ENCODE measurements at places on chromosomes 2 and 18.

- DNase-seq: no peak
Observed at GRCh38 chr2:178859730-178860129, 52.5 kb upstream of the TTN start.

- DNase-seq: no peak
Observed at GRCh38 chr18:48920408-48921038, 30.2 kb downstream of the SMAD7 start.

DNA sequence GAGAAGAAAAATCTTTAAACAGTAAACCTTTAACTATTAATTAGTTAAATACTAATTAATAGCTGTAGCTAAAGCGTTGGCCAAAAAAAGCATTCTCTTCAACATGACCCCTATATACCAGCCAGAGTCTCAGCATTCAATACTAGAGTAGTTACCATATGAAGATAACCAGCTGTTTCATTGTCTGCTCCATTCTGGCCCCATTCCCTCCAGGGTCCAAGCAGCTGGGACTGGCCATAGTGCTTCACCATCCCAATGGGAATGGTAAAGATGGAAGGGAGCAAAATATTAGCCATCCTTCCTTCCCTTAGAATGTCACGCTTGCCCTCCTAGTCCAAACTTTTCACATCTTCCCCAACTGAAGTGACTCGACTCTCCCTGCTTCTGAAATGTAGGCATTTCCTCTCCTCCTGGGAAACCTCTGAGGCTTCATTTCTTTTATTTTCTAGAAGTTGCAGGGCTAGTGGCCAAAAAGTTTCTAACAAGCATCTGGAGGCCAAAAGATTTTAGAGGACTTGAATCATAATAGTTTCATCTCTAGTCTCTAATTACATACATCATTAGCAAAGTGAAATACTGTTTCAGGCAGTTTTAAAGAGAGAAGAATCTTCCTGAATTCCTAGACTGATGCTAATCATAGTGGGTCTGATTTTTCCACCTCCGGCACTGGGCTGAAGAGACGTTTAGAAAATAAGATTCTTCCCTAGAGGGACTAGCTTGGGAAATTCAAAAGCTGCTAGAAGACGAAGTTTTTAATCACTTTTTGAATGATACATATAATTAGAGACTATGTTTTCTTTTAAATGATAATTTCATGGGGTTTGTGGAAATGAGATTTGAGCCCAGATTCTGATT is 52.7 kb downstream of the CCDC68 start:
- no peak for DNase-seq

DNA sequence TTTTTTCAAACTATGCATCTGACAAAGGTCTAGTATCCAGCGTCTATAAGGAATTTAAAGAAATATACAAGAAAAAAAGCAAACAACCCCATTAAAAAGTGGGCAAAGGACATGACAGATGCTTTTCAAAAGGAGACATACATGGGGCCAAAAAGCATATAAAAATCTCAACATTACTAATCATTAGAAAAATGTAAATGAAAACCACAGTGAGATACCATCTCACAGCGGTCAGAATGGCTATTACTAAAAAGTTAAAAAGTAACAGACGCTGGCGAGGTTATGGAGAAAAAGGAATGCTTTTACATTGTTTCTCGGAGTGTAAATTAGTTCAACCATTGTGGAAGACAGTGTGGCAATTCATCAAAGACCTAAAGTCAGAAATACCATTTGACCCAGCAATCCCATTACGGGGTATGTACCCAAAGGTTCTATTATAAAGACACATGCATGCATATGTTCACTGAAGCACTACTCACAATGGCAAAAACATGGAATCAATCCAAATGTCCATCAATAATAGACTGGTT is 643.1 kb upstream of the LRRTM1 start:
- no peak for DNase-seq

DNA sequence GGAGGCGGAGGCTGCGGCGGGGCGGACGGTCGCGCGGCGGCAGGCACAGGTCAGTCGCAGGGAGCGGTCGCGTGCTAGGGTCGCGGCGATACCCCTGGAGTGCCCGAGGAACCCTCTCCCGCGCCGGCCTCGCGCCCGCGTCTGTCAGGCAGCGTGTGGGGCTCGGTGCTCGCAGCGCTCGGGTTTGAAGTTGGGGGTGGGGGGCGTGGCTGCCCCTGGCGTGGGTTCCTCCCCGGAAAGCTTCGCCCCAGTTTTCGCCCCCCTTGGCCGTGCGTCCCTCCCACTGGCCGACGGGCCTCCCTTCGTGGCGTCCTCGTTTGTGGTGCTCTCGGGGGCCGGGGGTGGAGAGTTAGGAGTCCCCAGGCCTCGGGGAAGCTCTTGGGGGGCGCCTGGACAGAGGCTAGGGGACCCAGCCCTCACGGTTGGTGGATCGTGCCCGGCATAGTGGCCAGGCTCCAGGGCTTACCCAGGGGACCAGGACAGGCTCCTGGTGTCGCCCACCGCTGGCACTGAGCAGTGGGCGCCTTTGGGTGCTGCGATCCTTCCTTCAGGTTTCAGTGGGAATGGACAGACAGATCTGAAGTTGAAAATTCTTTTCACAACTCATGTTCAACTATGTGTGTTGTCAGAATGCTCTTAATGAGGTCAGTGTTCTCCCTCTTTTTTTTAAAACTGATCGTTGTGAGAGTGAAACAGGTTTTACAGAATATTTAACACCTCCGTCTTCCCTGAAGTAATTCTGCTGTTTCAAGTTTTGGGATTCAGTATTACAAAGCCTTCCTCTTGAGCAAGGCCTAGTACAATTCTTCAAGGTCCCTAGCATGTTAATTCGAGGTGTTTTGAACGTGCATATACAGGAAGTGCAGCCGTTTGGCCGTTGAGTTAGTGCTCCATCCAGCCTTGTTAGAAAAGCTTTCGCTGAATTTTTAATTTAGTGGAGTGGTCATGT is 604 bp downstream of the RALBP1 start:
- no peak for DNase-seq

DNA sequence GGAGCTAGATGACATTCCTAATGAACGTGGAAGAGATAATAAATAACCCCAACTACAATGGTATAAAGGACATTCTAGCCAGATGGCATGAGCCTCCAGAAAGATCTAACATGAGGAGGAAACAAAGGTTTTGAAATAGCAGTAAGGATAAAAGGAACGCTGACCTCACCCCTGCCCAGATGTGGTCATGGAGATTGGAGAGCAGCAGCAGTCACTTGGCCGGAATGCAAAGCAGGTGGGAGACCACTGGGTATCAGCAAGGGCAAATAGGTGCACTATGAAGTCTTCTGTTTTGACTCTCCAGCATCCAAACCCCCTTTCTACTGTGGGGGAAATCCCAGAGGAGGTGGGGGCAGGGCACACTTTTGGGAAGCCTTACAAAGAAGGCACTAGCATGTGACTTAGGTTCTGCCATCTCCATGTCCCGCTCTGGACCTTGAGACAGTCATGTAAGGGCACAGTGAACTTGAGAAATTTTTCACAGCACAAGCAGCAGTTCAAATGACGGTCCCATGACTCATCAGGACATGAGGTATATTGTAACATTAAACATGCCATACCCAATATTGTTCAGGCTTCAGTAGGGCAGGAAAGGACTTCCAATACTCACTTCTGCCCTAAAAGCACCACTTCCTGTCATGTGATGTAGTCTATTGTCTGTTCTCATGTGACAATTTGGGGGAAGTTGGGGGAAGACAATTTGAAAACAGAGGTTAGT is 55.2 kb downstream of the METTL4 start:
- DNase-seq: no peak

- DNase-seq: no peak
Observed at GRCh38 chr2:128472789-128473174, 154.1 kb upstream of the HS6ST1 start.

DNA sequence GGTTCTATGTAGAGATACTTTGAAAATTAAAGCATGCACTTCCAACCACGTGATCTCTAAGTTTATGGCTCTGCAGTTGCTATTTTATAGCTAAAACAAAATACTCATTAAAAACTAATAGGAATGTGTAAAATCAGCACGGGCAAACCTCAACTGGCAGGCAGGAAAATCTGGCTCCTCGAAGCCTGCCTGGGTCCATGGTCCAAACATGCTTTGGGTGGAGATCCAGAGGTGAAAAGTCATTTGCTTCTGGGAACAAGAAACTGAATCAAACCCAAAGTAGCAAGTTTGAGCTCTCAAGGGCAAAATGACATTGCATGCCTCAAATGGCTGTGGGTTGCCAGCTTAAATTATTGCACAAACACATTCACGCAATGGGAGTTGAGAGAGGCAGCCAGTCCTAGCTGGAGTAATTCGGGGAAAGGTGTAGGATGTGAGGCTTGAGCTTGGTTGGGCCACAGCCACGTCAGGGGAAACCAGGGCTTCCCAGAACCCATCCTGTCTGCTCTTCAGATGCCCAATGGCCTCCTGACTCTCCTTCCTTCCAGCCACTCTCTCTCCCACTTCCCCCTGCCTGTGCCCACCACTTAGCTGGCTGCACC is 75.2 kb upstream of the LCLAT1 start:
- no peak for DNase-seq

- DNase-seq: no peak
Observed at GRCh38 chr2:120905824-120906571, 170.3 kb downstream of the GLI2 start.

DNA sequence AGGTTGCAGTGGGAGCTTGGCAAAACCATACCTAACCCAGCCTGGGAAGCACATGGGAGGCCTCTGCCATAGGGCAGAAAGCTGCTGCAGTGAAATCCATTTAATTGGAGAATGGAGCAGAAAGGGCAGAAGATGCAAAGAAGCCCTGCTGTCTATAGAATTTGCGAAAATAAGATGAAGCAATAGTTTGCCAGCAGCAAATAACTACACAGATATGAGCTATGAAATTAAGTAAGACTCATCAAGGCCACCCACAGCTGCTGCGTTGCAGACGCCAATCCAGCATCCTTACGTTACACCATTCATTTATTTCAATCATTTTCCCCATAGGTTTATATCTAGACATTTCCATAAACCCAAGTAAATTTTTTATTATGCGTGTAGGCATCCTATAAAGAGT is 21.1 kb downstream of the ATP8B1 start:
- DNase-seq: no peak

DNA sequence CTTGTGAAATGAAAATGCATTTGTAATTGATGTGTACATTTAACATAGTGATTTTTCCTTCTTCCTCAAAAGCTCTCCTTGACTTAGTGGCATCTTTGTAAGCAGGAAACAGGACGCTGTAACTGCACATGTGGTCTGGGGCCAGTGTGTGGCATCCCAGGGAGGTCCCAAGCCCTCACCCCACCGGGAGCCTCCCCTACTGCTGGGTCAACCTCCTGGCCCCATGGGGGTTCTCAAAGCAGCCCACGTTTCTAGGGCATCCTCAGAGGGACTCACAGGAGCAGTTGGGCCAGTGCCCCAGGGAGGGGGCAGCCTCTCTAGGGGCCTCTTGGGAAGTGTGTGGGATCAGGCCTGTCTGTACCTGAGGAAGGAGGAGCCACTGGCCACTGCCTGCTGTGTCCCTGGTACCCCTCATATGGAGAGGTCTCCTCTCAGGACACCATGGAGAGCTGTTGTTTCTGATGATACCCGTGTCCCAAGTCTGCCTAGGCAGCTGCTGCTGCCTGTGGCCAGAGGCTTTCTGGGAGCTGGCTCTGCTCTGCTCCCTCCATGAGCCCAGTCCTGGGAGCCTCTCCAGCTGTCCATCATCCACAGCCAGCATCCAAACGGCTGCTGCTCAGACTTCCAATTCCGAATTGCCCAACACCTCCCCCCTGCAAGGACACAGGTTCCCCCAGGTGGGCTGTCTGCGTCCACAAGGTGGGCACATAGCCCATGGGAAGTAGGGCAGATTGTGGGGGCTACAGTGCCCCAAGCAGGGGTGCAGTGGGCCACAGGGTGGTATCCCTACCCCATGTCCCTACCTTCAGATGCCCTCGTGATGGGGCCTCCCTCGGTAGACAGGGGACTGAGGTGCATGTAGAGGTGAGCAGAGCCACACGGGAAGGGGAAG is 13.4 kb downstream of the ARHGEF4 start:
- DNase-seq: no peak

DNA sequence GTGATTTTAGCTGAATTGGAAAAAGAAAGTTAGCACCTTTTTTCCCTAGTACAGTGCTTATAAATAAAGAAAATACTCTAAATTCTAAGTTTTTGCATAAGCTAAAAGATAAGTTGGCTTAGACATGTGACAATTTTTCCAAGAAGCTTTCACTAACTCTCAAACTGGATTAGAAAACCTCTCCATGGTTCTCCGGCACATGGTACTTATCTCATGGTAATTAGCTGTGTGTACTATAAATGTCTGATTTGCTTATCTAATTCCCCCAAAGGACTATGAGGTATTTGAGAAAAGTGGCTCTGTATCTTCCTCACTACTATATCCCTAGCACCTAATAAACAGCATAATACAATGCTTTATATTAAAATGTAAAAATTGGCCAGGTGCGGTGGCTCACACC is 71.1 kb downstream of the ROCK1 start:
- no peak for DNase-seq

DNA sequence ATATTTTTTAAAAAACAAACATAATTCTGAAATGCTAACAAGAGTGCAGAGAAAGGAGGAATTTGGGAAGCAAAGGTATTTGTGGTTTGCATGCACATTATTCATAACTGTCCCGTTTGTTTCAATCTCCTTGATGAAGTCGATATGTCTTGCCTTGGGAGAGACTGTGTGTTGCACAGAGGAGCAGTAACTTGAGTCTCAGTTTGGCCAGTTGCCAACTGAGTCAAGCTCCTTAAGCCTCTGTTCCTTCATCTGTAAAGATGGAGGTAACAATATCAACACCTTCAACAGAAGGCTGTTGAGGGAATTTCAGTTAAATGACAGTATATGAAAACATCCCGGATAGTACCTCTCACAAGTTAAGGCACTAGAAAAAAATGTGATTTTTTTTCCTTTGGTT is 226.2 kb downstream of the ASXL3 start:
- no peak for DNase-seq

DNA sequence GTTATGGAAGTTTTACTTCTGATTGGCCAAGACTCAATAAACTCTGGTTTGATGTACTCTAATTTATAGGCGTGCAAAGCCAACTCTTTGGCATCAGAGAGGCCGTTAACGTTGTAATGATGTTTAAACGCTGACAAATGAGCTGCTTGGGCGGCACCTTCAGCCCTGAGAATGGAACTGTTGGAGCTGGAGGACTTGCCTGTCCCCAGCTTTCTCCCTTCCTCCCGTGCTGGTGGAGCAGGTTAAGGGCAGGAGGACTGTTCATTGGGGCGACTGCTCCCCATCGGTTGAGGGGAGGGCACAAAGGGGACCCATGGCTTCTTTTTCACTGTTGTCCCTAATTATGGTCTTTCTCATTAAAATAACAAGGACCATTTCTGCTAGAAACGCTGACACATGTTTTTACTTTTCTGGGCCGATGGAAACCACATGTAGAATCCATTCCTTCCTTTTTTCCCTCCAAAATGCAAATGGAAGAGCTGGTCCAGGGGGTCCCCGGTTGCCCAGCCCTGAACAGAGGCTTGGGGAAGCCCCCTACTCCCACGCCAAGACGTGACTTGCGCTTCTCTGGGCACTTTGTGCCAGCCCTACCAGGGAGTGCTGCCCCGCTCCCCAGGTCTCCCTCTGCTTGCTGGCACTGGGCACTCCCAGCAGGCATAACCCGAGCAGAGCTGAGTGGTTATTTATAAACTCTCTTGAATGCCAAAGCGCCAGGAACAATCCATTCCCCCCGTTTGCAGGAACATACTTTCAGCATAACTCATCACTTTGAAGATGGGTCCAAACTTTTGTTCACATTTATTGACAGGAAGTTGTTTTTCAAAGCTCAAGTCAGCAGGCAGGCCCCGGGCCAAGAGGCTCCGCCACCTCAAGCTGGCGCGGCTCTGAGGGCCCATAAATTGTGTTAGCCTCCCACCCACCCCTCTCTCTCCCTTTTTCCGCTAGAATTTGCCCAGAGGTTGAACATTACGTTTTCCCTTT is 170.1 kb downstream of the ASB1 start:
- no peak for DNase-seq

GRCh38 chr2:50785816-50786215 is 246.1 kb downstream of the NRXN1 start:
- no peak for DNase-seq

GRCh38 chr2:100803334-100803733 is 16.6 kb upstream of the NPAS2 start:
- no peak for DNase-seq

All from head of caudate nucleus (tissue), 42 donors.